ENCODE measurements at places on chromosomes 4 and X. TPM values are rescaled to one million over a fixed set of nuclear protein-coding genes. Genes with fewer than 3 reads are reported as not detected.

CLIC2 gene
- 0.51 TPM for total RNA-seq

AADAT gene
- 6.1 TPM for total RNA-seq

ADH4 gene
- not detected for total RNA-seq

ZNF157 gene
- total RNA-seq, result not detected

All from pericardium fibroblast (primary cell).